ENCODE measurements at places on chromosomes 3 and 15. TPM values are rescaled to one million over a fixed set of nuclear protein-coding genes. Genes with fewer than 3 reads are reported as not detected.

The SPTSSB gene
- total RNA-seq = 14.1 TPM

The OIP5 gene
- 0.64 TPM for total RNA-seq

The CPN2 gene
- total RNA-seq = not detected

The SERF2 gene
- total RNA-seq = 526 TPM

The RAB11A gene
- total RNA-seq = 84.7 TPM

The CFAP91 gene
- 0.14 TPM for total RNA-seq

The GABRR3 gene
- not detected for total RNA-seq

The FMN1 gene
- total RNA-seq = 19.2 TPM

- DNase-seq = no peak
Observed at GRCh38 chr15:69544365-69545113, 91.9 kb downstream of the RPLP1 start.

DNA sequence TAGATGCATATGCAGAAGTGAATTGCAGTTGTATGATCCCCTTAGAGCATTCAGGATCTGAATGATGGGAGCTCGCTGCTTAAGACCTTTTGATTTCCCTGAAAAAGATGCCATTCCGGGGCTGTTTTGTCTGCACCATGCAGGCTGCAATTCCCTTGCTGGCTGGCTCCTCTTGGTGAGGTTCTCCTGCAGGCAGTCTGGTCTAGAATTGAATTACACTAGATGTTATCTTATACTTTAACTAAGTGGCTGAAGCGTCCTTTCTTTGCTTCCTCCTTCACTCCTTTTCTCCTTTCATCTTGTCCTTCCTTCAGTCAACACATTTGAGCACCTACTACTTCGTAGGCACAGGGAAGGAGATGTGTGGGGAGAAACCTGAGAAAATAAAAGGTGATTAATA is 18.6 kb upstream of the MYZAP start:
- DNase-seq = no peak

DNA sequence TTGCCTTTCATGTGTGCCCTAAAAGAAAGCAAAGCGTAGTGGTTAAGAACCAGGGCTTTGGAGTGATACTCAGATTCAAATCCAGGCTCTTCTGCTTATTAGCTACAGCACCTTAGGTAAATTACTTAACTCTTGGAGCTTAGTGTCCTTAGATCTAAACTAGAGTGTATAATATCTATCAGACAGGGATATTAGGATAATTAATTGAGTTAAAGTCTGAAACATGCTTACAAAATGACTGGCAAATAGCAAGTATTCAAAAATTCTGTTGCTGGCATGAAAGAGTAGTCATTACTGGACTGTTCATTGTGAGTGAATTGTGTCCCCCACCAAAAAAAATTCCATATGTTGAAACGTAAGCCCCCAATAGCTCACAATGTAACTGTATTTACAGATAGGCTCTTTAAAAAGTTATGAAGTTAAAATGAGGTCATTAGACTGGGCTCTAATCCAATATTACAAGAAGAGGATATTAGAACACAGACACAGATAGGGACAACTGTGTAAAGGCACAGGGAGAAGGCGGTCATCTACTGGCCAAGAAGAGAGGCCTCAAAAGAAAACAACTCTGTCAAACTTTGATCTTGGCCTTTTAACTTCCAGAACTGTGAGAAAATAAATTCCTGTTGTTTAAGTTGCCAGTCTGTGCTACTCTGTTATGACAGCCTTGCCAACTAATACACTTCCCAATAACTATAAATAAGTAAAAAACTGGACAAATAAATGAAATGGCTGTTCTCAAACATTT is 60.4 kb upstream of the LRRC3B start:
- no peak for DNase-seq

- DNase-seq = no peak
Observed at GRCh38 chr3:95177096-95177495, 1114.2 kb downstream of the NSUN3 start.

DNA sequence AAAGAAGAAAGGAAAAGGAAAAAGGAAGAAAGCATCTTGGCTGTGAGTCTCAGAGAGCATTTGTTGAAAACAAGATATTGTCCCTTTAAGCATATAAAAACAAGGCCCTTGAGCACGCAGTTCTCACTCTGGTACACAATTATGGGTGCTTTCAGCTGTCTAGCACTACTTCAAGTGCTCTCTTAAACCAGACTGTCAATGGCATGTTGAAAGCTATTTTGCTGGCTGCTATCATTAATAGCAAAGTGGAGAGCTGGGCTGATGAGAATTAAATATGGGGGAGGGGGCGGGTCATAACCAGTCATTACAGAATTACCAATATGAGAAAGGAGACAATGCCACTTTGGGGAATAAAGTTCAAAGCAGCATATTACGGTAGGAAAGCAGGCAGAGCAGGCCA is 9.3 kb downstream of the TLE3 start:
- no peak for DNase-seq

- DNase-seq = no peak
Observed at GRCh38 chr3:3615533-3615932, 183.7 kb upstream of the LRRN1 start.

GRCh38 chr15:27382361-27383025 is 411.5 kb downstream of the GABRG3 start:
- DNase-seq = no peak

- no peak for DNase-seq
Observed at GRCh38 chr3:59695860-59696259, 646.0 kb upstream of the CFAP20DC start.

DNA sequence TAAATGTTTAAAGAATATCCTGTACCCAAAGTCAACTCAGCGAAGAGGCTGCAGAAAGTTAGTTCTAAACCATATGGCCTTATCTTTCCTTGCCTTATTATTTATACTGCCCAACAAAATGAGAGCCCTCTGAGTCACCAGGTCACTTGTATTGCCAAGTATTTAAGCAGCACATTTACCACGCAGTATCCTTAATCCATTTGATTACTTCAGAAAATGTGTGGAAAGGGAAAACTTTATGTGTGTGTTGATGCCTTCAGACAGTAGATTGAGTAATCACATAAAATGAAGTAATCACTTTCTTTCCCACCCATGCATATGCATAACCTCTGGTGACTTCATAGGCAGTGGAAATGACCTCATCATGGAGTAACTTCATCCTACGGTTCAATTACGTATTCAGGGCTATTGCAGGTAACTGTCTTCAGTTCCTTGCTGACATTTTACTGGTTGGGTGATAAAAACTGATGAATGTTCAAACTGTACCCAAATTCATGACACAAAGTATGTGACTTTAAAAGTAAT is 7.5 kb upstream of the CADPS start:
- DNase-seq = no peak

- DNase-seq = no peak
Observed at GRCh38 chr3:62332017-62332416, 41.3 kb downstream of the FEZF2 start.

DNA sequence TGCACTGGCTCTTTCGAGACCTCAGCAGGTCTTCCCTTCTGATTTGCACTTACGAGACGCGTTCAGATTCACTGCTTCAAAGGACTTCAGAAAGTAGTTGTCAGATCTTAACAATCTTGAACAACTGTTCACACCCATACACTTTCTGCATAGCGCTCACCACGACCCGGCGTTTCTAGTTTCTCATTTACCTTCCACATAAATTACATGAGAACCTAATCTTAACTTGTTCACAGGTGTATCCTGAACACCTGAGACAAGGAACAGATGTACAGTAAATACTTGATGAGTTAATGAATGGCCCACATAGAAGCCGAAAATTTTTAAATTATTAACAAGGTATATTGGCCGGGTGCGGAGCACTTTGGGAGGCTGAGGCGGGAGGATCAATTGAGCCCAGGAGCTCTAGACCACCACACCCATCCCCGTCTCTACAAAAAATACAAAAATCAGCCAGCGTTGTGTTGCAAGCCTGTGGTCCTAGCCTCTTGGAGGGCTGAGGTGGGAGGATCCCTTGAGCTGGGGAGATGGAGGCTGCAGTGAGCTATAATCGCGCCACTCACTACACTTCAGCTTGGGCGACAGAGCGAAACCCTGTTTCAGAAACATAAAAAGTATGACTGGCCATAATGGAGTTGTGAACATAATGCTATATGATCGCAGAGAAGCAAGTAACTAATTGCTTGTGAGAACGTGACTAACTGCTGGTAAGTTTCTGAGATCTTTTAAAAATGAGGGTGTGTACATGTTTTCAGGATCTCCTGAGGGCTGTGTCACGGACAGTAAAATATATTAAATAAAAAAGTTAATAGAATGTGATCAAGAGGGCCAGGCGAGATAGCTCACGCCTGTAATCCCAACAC is 984 bp upstream of the SMARCC1 start:
- no peak for DNase-seq

GRCh38 chr15:65918357-65918920 is 49.1 kb downstream of the RAB11A start:
- no peak for DNase-seq

DNA sequence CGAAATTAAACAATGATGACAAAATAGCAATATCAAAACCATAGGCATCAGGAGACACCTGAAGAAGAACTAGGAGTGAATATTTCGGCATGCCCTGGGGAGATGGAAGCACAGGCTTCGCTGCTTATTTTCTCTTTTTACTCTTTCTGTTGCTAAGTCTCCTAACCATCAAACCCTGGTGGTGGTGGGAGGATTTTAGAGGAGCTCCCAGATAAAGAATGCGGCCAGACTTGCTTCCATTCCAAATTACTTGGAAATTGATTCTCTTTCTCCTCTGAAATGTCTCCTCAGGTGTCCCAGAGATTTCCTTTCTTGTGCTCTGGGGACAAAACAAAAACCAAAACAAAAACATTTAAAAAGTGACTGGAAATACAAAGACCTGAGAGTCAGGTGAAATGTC is 243.0 kb downstream of the KBTBD8 start:
- no peak for DNase-seq

DNA sequence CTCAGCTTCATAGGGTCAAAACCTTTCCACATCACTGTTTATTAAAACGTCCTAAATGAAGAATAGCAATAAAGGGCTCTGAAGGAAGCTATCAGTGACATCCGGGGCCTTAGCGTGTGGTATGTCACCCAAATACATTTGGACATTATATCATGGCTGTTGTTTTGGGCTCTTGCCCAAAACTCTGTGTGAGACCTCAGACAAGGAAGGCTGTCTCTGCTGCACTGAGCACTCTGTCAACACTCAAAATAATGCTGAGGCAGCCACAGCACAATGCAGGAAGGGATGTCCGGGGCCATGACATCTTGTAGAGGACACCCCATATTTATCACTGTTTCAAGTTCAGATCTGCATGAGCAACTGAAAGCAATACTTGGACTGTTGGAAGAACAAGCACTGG is 293.8 kb upstream of the WNT5A start:
- no peak for DNase-seq

DNA sequence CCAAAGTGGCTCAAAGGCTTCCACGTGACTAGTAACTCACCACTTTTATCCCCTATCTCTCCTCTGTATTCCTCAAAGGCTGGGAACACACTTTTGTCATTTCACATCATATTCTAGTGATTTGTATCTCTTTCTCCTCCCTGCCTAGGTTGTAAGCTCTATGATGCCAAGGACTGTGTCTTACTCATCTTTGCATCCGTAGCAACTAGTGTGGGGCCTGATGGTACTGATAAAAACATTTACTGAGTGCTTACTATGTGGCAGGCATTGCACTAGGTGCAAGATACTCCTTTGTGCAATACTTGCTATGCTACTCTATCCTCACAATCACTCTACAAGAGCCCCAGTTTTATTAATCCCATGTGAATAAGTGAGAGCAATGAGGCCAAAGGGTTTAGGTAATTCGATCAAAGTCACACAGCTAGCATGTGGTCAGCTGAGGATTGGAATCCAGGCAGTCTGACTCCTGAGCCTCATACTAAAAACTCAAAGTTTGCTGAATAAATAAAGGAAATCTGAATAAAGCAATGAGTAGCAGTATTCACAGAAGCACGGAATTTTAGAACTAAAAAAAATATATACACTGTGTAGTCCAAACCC is 342.6 kb upstream of the ICE2 start:
- no peak for DNase-seq

DNA sequence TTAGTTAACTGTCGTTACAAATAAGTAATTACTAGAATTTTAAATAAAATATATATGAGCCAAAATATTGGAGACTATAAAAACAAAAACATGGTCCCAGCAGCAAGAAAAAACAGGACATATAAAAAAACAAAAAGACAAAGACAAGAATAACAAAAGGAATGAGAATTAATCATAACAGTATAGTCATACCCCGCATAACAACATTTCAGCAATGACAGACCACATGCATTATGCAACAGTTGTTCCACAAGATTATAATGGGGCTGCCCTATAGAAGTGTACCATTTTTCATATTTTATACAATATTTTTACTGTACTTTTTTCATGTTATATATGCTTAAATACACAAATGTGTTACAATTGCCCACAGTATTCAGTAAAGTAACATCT is 5.6 kb downstream of the HLTF start:
- DNase-seq = no peak
